ENCODE measurements at places on chromosomes 5 and 9. TPM values are rescaled to one million over a fixed set of nuclear protein-coding genes. Genes with fewer than 3 reads are reported as not detected.

The NINJ1 gene
- total RNA-seq = 9.2 TPM

The CTXN3 gene
- not detected for total RNA-seq

The PRRT1B gene
- not detected for total RNA-seq

The BSPRY gene
- total RNA-seq = not detected

The SLC35D2 gene
- total RNA-seq = 1.1 TPM

The HACD4 gene
- total RNA-seq = 0.26 TPM

The SH2D3C gene
- total RNA-seq = not detected

The PCDHGA5 gene
- 2.4 TPM for total RNA-seq

The SIL1 gene
- 22.0 TPM for total RNA-seq

The DMRT2 gene
- total RNA-seq = not detected

The NKD2 gene
- total RNA-seq = 22.9 TPM

The AGPAT2 gene
- 57.7 TPM for total RNA-seq

The CDHR2 gene
- not detected for total RNA-seq
